ENCODE measurements at places on chromosomes 2 and 18.
A peak's percentile ranks its signal among the peaks of the same experiment; 100 is the strongest.

DNA sequence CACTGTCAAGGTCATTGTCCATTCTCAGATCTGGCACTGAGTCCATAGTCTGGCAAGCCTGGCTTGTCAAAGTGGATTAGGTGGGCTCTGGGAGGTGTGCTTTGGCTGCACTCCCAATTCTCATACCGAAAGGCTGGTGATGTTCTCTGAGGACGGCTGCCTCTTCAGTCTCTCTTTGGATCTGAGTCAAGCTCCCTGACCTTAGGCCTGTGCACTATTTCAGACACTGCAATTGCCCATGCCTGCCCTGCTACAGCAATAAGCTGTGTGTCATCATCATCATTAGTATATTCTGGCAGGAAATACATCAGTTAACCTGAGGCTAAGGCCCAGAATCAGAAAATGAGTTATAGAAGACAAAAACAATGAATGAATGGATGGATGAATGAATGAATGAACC, 1.6 kb upstream of the SLC5A7 start:
- no peak for DNase-seq

DNA sequence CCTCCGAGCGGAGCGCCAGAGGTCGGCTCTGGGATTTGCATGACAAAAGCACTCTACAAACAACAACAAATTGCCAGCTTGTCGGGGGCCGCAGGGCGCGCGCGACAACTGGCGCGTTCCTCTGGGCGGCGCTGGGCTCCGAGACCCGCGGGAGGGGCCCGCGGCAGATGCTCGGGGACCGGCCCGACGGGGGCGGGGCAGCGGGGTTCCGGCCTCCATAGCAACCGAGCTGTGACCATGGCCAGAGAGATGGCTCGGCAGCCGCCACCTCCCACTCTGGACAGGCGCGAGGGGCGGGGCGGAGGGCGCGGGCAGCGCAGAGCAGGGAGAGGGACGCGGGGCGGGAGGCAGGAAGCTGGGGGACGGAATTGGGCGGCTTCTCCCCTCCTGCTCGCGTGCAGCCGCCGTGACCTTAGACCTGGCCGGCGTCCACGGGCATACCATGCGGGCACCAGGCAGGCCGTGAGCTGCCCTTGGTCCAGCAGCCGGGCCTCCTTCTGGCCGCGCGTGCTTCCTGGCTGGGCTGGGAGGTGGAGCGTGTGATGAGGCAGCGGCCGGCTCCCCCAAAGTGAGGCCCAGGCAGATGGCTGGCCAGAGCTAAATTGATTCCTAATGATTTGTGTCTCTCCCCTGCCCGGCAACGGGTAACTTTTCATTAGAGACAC, 171.5 kb downstream of the CELF4 start:
- DNase-seq, result peak; percentile 51

GRCh38 chr2:122886479-122887145, 1131.2 kb downstream of the TSN start:
- no peak for DNase-seq

DNA sequence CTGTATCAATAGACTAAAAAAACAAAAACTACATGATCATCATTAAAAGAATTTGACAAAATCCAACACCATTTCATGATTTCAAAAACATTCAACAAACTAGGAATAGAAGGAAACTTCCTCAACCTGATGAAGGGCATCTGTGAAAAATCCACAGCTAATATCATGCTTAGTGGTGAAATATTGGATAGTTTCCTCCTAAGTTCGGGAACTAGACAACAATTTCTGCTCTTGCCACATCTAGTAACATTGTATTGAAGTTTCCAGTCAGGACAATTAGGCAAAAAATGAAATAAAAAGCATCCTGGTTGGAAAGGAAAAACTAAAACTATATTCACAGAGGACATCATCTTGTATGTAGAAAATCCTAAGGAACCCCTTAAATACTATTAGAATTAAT, 34.8 kb downstream of the TNS1 start:
- no peak for DNase-seq

- DNase-seq, result peak; percentile 16
These were observed 34.9 kb downstream of the CAVIN2 start for GRCh38 chr2:191811807-191812602.

- no peak for DNase-seq
These were observed 22.9 kb downstream of the ZNF532 start for GRCh38 chr18:58887613-58887963.

DNA sequence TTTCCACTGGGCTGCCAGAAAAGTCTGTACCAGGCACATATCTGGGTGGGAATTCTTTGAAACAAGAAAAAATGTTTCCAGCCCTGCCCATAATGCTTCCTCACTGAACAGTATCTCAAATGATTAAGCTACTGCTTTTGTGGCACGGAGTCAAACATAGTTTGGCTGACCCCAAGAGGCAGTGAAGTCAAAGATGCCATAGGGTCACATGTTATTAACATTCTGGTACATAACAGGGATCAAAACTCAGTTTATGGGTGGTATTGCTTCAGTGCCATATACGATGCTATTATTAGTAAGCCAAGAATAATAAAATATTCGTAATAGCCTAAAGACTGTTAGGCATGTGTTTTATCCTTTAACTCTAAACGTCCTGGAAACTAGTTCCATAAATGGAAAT, 112.4 kb downstream of the FEZ2 start:
- DNase-seq, result peak; percentile 58

DNA sequence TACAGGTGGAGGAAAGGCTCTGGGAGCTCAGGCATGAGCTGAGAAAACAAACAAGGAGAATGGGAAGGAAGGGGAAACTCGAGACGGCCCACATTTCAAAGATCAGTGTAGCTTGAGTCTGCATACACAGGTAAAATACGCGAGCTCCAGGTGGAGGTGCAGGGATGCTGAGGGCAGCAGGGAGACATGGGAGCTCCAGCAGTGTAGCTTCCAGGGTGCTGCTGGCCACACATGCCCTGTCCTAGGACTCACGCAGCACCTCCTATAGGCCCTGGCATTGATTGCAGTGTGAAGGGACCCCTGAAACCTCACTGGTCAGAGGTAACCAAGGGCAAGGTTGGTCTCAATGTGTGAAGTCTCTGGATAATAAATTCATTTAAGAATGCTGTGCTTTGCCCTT, 362.8 kb upstream of the HS6ST1 start:
- DNase-seq, result no peak

DNA sequence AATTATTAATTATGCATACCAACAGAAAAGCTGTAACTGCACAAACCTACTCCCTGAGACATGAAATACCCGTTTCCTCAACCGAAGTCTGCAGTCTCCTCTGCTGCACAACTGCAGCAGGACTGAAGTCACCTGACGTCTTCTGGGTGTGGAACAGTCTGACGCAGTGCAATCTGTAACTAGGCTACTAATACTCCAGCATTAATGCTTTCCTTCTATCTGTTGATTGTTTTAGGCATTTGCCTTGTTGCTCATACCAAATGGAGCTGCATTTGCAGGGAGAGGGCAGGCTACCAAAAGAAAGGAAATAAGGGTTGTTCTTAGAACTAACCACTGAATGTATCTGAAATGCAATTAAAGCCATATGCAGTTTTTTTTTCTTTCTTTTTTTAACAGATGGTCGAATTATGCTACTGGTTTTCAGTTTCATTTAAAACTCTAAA, 40.1 kb downstream of the RTN4 start:
- no peak for DNase-seq

- DNase-seq, result no peak
These were observed 60.8 kb downstream of the MC4R start for GRCh38 chr18:60311676-60312360.

DNA sequence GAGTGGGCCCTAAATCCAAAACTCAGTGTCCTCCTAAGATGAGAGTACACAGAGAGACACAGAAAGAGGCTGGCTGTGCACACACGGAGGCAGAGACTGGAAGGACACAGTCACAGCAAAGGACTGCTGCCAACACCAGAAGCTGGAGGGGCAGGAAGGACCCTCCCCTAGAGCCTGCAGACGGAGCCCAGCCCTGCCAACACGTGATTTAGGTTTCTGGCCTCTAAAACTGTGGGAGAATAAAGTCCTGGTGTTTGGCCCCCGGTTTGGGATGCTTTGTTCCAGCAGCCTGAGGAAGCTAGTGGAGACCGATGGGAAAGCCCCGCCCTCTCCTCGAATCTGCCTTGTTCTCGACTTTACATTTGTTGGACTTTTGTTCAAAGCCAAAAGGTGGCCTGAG, 10.6 kb downstream of the CNDP1 start:
- no peak for DNase-seq

GRCh38 chr18:73688851-73689711, 458.6 kb downstream of the FBXO15 start:
- DNase-seq, result peak; percentile 78

DNA sequence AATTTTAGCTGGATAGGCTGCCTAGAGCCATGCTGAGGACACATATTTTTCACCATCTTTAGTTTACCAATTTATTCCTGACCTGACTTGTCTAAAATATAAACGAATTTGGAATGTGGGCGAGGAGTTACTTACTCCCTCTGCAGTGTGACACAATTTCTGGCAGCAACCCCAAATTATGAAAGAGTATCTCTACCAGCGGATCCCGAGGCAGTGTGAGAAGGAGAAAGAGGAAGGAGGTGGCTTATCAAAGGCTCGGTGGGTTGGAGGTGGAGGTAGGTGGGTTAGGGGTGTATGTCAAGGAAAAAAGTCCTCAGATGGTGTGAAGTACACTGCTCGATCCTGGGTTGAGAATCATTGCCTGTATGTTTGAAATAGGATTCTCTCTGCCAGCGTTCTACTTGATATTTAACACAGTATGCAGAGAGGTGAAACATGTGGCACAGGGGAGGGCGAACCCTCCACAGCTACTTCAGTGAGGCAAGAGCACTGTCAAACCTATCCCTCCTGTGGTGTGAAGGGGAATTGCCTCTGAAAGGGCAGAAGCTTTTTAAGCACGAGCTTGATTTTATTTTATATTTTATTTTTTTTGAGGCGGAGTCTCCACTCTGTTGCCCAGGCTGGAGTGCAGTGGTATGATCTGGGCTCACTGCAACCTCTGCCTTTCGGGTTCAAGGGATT, 76.0 kb downstream of the RFTN2 start:
- no peak for DNase-seq

DNA sequence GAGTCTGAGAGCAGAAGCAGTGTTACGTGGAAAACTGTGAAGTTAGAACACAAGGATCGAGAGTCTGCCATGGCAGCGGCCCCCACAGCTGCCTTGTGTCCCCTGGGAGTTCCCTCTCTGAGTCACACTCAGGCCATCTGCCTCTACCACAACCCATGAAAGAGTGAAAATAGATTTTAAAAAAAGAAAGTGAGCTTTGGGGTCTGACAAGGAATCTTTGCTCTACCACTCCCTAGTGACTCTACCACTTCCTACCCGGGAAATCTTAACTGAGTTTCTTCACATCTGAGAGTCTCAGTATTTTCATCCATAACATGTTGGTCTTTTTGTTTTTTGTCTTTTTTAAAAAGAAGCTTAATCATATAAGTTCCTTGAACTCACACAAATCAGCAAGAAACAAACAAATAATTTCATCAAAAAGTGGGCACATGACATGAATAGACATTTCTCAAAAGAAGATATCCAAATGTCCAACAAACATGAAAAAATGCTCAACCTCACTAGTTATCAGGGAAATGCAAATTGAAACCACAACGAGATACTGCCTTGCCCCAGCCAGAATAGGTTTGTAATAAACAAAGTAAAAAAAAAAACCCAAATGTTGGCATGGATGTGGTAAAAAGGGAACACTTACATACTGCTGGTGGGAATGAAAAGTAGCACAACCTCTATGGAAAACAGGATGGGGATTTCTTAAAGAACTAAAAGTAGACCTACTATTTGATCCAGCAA, 2.4 kb upstream of the MSGN1 start:
- DNase-seq, result no peak

- no peak for DNase-seq
These were observed 86.0 kb downstream of the CDC42EP3 start for GRCh38 chr2:37585295-37585908.

DNA sequence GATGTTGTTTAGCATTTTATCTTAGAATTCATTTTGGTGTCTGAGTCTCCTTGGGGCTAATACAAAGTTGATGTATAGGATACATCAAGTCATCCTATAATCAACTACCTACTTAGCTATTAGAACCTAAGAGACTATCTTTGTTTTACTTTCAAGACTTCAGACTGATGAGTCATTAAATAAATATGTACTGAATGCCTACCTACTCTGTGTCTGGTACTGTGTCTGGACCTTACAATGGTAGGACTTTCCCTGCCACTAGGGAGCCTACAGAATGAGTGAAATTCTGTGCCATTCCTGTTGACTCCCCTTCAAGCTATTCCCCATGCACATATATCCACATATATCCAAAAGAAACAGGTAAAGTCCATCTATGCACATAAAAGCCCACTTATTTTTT, 114.5 kb downstream of the ERBB4 start:
- DNase-seq, result no peak

DNA sequence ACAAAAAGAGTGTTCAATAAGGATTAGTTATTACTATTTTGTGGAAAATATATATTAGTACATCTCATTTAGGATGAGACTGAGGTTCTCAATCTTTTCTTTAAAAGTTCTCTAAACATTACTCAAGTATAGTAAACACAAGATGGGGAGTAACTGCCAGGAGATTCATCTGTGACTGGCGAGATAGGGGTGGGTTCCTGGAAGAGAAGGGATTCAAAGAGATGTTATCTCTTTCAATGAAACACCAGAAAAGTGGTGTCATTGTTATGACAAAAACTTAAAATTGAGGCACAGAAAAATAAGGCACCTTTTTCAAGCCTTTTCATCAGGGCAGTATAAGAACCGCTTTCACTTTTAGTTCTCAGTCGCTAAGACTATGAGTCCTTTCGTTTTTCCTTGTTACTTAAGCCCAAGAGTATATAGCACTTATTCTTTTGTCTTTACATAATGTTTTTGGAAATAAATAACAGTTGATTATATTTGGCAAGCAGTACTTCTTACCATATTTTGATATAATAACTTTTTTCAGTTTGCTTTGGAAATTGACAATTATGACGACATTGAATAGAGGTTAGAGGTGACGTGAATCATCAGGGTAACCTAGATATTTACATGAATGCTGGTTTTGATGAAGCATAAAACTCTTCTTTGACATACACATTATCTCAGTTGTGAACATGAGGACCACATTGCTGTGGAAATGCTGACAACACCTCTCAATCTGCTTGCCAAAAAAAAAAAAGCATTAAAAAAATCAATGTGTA, 393.9 kb upstream of the TCF4 start:
- DNase-seq, result no peak

- no peak for DNase-seq
These were observed 1.1 kb upstream of the TAF4B start for GRCh38 chr18:26225022-26225693.

- no peak for DNase-seq
These were observed 185.6 kb upstream of the COL3A1 start for GRCh38 chr2:188788621-188789020.

GRCh38 chr2:128457716-128458115, 139.0 kb upstream of the HS6ST1 start:
- no peak for DNase-seq

- no peak for DNase-seq
These were observed 42.7 kb upstream of the DYSF start for GRCh38 chr2:71410696-71411095.

All from amniotic stem cell (primary cell).